Vagina (tissue), 2 donors: ENCODE measurements at places on chromosomes 1 and 21.
A peak's percentile ranks its signal among the peaks of the same experiment; 100 is the strongest.

- no peak for DNase-seq
Measured at GRCh38 chr1:174358786-174359453, 88.8 kb upstream of the GPR52 start.

DNA sequence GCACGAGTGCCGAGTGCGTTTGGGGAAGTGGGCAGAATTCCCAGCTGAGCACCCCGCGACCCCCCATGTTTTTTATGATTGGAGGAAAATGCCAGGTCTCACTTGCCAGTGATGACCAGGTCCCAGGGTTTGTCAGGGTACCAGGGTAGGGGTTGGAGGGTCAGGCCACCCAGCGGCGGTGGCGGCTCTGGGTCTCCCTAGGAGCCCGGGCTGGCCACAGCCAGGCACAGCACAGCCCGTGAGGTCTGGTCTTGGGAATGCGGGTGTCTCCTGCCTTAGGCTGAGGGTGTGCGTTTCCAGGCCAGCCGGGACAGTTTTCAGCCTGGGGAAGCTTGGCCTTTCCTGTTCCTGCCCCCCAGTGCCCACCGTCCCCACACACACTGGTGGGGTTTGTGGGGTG is 22.7 kb downstream of the PRKCZ start:
- DNase-seq, result no peak

GRCh38 chr1:163174524-163175437 is 27.9 kb downstream of the RGS5 start:
- no peak for DNase-seq

GRCh38 chr1:46302641-46303037 is 777 bp downstream of the LRRC41 start:
- DNase-seq, result no peak

GRCh38 chr1:221711063-221711577 is 30.8 kb downstream of the DUSP10 start:
- DNase-seq, result no peak

- no peak for DNase-seq
Measured at GRCh38 chr1:3536420-3537195, 74.7 kb downstream of the MEGF6 start.

DNA sequence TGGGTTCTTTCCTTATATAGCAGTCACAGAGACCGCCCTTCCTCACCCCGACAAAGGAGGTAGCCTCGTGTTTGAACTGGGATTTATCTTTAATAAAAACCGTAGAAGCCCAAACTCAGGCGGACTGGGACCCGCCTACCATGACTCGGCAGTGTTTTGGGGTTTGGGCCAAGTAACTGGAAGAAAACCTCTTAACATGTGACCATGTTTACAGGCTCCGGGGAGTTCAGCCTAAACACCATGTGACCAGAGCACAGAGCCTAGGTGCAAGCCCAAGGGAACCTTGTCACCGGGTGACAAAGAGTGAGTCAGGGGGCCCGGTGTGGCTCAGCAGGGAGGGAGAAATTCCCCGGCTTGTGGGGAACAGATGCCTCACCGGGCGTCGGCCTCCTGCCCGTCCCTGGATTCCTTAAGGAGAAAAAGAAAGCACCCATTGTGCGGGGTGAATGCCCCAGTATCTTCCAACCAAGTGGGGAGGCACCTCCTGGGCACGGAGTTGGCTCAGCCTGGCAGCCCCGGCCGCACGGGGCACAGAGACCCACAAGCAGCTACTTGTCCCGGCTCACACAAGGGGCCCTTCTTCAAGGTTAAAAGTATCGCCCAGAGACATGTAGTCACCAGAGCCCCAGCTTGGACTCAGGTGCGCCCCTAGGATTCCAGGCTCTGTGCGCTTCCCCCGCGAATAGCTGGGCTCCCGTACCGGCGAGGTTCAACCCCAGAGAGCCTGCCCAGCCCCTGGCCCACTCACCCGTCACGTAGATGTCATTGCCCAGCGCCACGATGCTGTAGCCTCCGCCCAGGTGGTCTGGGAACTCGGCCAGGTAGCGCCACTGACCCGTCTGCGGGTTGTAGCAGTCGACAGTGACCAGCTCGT is 1.4 kb downstream of the KLHL21 start:
- peak; percentile 99 for DNase-seq
